Activated naive CD4-positive, alpha-beta T cell (primary cell): ENCODE measurements at places on chromosomes 5 and 9.

DNA sequence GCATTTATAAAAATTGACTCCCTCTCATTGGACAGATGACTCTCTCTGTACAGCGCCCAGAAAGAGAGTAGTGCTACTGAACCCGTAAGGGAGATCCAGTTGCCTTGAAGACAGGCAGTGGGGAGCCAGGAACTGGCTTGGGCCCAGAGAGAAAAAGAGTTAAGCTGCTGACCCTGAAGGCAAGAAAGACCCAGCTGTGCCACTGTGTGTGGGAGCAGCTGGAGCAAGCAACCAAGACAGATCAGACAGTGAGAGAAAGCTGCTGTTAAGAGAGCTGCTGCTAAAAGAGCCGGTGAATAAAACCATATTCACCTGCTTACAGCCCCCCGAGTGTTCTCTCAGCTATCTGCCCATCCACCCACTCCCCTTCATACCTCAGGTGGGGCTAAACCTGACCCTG is 149.7 kb upstream of the ADAMTS16 start:
- no peak for DNase-seq

GRCh38 chr5:66207800-66208561 is 63.9 kb downstream of the SREK1 start:
- DNase-seq = no peak

DNA sequence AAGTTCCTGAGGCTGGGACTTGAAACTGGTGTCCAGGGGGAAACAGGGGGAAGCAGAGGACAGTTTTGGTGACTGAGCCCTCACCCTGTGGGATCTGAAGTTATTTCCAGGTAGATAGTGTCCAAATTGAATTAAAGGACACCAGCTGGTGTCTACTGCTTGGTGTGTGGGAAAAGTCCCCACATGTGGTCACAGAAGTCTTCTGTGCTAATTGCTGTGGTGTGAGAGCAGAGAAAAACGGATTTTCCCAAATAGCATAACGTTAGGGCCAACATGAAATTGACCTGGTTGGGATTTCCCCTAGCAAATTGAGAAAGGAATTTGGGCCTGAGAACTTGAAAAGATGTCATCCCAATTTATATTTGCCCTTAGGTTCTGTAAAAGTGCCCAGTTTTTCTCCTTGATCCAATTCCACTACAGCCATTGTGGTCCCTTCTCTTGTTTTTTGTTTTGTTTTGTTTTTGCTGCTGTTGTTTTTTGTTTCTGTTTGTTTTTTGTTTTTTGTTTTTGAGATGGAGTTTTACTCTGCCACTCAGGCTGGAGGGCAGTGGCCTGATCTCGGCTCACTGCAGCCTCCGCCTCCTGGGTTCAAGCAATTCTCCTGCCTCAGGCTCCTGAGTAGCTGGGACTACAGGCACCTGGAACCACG is 5.6 kb upstream of the STARD4 start:
- no peak for DNase-seq

GRCh38 chr5:180811623-180812124 is 9.1 kb upstream of the MGAT1 start:
- no peak for DNase-seq

GRCh38 chr9:7001571-7001970 is 243.8 kb downstream of the KDM4C start:
- DNase-seq = no peak
